ENCODE measurements at places on chromosomes 4 and X. TPM values are rescaled to one million over a fixed set of nuclear protein-coding genes. Genes with fewer than 3 reads are reported as not detected.

The PABPC1L2A gene
- not detected for total RNA-seq

The SPACA5 gene
- total RNA-seq: not detected

The ZNF280C gene
- 2.6 TPM for total RNA-seq

The RS1 gene
- total RNA-seq: not detected

The CDK16 gene
- total RNA-seq: 95.9 TPM

The WDR17 gene
- 0.76 TPM for total RNA-seq

The SYTL5 gene
- 2.2 TPM for total RNA-seq

The RRH gene
- not detected for total RNA-seq

The SSX2B gene
- not detected for total RNA-seq

The TRIM75 gene
- total RNA-seq: not detected

The CTAG2 gene
- not detected for total RNA-seq

The CFAP47 gene
- total RNA-seq: not detected

The GPRASP3 gene
- total RNA-seq: 6.6 TPM

The FOXP3 gene
- 0.07 TPM for total RNA-seq

The CCNA2 gene
- total RNA-seq: 5.1 TPM

The SOX3 gene
- total RNA-seq: not detected

The OPHN1 gene
- 5.9 TPM for total RNA-seq

The TBC1D1 gene
- total RNA-seq: 86.4 TPM

The HSFX4 gene
- total RNA-seq: not detected

The BRS3 gene
- total RNA-seq: not detected

The DNAAF6 gene
- not detected for total RNA-seq

The FAT4 gene
- total RNA-seq: 39.0 TPM

The F8A3 gene
- 1.7 TPM for total RNA-seq

The ASB9 gene
- 0.36 TPM for total RNA-seq

The MAGEC2 gene
- total RNA-seq: not detected

The CT83 gene
- total RNA-seq: not detected

The RWDD4 gene
- total RNA-seq: 18.1 TPM

The GLUD2 gene
- 1.7 TPM for total RNA-seq
